Stimulated activated CD4-positive, alpha-beta T cell treated with anti-CD3 and anti-CD28 coated beads, Interleukin-1b, Interleukin-23, amount 100 ng/mL, for 1 hour (primary cell): ENCODE measurements at places on chromosomes 3 and 15.

- no peak for DNase-seq
Observed at GRCh38 chr3:77319711-77320110, 279.8 kb downstream of the ROBO2 start.

GRCh38 chr3:58604031-58604430, 26.8 kb upstream of the FAM107A start:
- DNase-seq: no peak

DNA sequence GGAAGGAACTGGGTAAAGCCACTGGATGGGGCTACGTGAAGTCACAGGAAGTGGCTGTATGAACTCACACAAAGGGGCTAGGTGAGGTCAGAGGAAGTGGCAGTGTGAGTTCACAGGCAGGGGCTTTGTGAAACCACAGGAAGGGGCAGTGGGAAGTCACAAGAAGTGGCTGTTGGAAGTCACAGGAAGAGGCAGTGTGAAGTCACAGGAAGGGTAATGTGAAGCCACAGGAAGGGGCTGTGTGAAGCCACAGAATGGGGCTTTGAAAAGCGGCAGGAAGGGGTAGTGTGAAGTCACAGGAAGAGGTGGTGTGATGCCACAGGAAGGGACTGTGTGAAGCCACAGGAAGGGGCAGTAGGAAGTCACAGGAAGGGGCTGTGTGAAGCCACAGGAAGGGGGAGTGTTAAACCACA, 34.6 kb downstream of the GASK1A start:
- DNase-seq: no peak

DNA sequence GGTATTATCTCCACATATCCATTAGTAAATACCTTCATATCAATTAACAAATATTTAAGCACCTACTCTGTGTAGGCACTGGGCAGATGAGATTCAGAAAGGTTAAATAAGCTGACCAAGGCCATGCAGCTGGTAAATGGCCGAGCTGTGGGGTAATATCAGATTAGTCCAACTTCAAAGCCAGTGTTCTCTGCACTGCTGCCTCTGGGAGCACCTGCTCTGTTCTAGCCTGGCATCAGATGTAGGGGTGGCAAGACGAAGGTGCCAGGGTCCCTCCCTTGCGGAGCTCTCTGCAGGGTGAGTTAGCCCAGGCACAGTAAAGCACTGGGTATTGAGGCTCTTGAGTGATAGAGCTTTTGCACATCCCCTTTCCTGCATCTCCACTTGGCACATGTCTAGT, 5.5 kb downstream of the TATDN2 start:
- no peak for DNase-seq

DNA sequence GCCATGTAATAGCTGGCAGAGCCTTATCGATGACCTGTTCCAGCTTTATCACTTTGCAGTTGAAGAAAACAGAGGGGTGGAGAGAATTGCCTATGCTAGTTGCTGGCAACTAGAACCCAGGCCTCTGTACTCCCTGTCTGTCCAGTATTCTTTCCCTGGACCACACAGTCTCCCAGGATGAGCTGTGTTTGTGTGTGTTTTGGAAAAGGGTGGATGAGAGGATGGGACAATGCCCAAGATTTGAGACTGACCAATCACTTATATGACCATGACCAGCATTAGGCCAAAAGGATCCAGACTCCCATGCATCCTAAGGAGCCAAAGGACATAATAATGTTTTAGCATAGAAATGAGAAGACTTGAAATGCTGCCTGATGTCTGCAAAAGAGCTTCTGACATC, 102.6 kb downstream of the CD200R1L start:
- DNase-seq: no peak
